ENCODE measurements at places on chromosomes 2 and 18. TPM values are rescaled to one million over a fixed set of nuclear protein-coding genes. Genes with fewer than 3 reads are reported as not detected.

The UBXN2A gene
- 9.7 TPM for total RNA-seq

The SLC4A5 gene
- 2.2 TPM for total RNA-seq

The NT5C1B gene
- total RNA-seq, result not detected

The CCDC141 gene
- total RNA-seq, result 2.1 TPM

The GATA6 gene
- total RNA-seq, result not detected

The GKN1 gene
- not detected for total RNA-seq

The HAT1 gene
- 85.0 TPM for total RNA-seq

DNA sequence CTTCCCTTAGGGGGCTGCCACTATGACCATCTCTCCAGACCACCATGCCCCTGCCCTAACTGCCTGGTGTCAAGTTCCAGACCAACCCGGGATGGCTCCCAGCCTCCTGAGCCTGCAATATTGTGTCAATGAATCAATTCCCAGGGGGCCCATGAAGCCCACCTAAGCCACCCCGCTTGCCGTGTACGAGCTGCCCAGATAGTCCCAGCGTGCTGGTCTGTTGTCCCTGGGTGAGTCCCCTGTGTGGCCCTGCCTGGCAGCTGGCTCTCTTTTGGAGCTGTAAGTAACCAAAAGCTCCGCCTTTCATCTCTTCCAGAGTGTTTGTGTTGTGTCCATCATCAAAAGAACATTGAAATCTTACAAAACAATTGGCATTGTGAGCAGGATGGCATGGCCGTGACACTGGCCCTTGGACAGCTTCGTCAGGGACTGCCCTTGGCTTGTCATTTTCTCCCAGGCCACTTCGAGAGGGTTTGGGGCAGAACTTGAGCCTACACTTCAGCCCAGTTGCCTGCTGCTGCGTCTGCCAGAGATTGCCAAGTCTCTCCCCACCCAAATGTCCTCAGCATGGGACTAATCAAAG, 11.3 kb upstream of the MAL start:
- no peak for ATAC-seq

DNA sequence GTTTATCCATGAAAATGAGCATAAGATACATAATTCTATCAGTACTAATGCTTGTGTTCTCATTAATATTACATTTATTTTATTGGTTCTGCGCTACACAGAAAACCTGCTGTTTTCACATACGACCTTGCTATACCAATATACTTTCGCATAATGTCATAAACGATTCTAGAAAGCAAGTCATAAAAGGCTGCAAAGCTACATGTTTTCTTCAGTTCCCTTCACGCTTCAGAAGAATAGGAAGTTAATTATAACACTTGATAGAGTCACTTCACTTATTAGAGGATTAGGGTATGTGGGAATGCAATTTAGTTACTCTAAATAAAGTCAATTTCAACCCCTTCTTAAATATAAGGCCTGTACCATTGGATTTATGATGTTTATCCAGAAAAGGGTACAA, 29.0 kb downstream of the PSME4 start:
- no peak for ATAC-seq

DNA sequence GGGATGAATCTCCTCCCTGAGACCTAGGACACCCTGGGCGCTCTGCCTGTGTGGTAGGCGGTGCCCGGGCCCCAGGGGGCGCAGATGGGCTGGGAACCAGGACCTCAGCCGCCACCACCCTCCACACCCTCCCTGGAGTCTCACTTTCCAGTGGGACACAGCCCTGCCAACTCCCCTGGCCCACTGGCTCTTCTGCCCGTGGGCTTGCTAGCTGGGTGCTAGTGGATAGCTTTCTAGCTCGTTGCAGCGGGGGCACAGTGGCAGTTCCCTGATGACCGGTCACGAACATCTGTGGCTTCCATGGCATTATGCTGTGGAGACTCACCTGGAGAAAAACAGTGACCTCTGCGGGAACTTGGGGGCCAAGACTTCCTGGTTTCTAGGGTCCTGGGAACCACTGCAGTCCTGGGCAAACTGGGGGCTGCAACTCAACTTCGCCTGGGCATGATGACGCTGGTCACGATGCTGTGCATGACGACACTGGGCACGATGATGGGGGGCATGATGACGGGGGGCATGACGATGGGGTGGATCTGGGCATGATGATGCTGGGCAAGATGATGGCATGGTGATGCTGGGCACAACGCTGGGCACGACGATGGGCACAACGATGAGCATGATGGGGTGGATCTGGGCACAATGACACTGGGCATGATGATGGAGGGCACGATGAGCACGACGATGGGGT, 31.0 kb upstream of the ALLC start:
- no peak for ATAC-seq

- ATAC-seq, result peak; percentile 16
Measured at GRCh38 chr2:12903272-12903671, 186.5 kb downstream of the TRIB2 start.

DNA sequence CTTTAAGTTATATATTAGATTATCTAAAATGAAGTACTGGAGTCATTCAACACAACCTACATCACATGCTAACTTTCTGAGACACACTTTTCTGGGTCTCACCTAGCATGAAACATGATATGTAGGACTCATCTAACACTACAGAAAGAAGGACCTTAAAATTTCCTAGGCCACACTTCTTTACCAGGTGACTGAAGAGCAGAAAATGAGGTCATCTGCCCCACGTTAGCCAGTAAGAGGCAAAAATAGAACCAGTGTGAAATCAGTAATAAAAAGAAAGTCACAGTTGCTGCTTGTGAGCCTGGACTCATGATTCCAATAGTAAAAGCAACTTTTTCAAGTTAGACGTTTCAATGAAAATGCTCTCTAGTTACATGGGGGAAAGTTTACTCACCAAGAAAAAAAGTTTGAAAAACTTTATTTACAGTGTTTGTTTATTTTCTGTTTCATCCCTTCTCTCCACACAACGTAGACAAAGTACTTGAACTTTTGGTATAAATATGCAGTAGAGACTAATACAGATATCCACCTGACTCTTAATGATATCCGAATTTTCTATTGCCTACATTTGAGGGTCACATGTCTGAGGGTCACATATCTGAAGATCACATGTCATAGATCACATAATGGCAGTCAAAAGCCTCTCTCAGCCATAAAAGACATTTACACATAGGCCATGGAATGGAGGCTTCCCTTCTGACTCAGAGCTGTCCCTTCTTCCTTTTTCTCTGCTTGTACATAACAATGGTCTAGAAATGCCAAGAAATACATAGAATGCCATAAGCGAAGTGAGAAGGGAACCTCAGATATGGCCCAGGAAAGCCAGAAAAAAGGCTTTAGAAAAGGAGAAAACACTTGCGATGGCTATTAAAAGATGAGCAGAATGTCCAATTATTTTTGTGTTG, 362.9 kb downstream of the ZEB2 start:
- no peak for ATAC-seq

GRCh38 chr2:64312622-64313397, 141.2 kb upstream of the LGALSL start:
- no peak for ATAC-seq

DNA sequence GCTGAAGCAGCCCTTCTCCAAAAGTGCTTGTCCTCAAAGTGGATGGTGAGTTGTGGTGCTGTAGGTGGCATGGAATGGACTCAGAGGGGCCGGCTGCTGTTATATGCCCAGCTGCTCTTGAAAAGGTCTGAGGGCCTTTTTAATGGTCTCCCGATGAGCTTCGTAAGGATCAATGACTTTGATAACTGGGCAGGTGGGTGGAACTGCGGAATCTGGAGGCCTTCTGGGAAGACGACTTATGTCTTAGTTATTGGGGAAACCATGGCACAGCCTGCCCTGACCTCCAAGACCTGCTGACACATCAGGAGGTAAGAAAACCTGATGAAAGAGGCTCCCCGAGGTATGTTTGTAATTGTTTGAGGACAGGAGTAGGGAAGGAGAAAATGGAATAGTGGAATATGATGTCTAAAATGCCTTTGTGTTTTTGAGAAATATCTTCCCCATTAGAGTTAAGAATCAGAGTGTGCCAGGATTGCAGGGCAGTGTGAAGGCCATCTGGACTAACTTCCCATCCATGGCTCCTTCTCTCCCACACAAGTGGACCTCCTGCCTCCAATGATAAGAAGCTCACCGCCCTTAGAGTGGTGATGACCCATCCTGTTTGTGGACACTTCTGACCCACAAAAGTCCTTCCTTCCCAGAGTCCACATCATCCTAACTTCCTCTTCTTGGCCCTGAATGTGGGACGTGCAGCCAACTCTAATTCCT, 236.1 kb downstream of the FHOD3 start:
- no peak for ATAC-seq

DNA sequence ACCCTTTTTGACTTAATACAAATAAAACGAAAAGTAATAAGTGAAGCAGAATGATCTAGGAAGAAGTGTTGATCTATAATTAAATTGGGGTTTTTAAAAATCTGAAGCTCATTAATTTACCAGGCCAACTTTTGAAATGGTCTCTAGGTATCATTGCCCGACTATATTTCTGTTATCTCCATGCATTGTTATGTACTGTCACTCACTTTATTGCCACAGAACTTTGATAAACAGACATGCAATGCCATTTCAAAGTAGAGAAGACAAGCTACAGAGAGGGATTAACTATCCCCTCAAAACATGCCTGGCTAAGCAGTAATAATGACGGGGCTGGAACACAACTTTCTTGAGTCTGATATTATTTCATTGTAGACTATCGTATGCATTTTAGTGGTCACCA, 147.6 kb upstream of the ITGA4 start:
- ATAC-seq, result no peak

DNA sequence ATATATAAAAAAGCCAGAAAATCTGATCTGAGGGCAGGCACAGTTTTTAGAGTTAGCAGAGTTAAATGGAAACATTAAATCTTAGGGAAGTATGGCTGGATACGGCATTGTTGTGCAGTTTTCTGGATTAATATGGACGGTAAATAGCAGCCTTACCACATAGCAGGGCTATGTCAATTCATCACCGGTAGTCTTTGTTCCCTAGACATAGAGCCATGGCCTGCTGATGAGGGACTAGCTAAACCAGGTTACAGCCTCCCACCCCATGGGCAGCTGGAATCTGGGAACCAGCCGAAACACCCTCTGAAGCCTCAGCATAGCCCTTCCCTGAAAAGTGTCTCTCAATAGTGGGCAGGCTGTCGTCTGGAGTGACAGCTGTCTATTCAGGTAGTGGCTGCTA, 32.4 kb downstream of the CDCA7 start:
- no peak for ATAC-seq

DNA sequence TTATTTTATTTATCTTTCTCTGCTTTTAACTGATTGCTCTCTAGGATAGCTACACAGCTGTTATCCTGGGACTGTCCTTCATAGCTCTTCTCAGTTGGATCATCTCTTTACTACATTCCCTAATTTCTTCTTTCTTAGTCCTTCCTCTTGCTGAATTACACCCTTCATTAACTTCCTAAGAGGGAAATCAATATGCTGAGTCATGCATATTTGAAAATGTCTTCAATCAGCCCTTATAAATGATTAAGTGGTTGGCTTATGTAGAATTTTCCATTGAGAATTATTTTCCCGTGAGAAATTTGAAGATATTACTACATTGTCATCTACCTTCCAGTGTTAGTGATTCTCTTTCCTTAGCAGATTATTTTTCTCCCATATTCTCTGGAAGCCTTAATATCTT, 214.2 kb downstream of the SOCS6 start:
- ATAC-seq, result no peak

- peak; percentile 57 for ATAC-seq
Measured at GRCh38 chr2:46776687-46777327, 138.8 kb downstream of the MCFD2 start.

- peak; percentile 51 for ATAC-seq
Measured at GRCh38 chr2:136134126-136134525, 16.2 kb upstream of the CXCR4 start.

GRCh38 chr18:39772155-39772919, 2182.7 kb upstream of the PIK3C3 start:
- no peak for ATAC-seq

GRCh38 chr18:22293417-22293816, 124.0 kb downstream of the GATA6 start:
- ATAC-seq, result no peak

DNA sequence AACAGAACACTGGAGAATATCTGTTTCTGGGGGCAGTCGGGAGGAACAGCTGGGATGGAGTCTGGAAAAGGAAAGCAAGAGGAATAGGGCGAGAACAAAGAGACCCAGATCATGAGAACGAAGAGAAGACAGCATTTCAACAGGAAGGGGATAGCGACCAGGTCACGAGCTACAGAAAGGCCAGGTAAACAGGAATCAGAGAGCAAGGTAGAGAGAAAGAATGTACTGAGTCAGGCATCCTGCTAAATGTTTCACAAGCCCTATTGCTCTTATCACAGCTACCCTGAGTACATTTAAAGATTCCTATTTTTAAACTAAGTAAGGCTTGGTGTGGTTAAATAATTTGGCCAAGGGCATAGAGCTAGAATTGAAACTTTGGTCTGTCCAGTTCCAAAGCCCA, 254.9 kb upstream of the RAB12 start:
- no peak for ATAC-seq

DNA sequence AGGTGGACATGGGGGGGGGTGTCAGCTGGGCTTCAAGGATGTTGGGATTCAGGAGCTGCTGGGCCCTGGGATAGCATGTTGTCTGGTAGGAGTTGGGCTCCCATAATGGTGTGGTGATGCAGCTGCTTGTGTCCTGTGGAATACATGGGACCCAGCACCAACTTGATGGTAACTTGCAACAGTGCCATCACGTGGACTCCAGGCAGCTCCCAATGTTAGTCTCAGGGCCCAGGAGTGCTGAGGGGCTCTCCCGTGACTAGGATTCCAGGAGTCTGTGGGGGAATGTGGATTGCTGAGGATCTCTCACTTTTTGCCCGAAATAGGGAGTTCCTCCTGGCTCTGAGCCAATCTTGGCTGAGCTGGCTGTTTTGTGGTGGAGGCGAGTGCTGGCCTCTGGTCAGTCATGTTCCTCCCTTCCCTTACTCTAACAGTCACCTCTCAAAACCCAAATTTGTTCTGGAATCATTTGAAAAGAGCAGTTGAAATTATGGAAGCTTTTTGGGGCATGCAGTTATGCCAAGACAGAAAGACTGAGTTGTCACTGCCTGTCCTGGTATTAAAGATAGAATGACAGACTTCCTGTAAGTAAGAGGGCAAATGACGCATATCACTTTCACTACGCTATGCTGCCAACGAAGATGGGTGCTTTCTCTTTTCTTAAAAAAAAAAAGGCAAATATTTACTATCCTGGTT, 607.1 kb downstream of the ADCYAP1 start:
- no peak for ATAC-seq

- ATAC-seq, result no peak
Measured at GRCh38 chr2:42116195-42117181, 52.7 kb upstream of the EML4 start.

DNA sequence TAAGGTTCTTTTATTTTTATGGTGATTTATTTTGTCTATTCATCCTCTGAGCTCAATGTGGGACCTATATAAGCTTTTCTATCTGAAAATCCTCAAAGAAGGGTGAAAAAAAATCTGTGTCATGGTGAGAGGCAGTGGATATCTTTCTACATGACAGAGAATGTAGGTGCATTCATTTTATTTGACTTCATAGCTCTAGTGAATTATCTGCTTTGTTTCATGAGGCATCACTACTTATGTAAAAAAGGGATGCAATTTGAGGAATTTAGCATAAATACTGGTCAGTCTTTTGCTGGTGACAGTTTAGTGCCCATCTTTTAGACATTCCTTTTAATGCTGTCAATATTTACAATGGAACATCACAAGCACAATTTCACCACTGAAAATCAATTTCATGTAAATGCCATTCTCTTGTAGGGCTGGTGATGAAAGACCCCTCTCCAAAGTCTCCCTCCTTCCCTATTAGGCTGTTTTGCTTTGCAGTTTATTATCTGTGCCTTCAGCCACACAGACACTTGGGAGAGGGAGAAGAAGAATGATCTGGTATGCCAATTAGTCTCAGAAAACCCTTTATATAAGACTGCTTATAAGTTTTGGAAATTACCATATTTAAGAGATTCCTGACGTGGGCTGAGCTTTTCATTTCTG, 148.3 kb upstream of the NXPH2 start:
- ATAC-seq, result no peak
